CD8-positive, alpha-beta memory T cell (primary cell): ENCODE measurements at places on chromosomes 6 and 20.

DNA sequence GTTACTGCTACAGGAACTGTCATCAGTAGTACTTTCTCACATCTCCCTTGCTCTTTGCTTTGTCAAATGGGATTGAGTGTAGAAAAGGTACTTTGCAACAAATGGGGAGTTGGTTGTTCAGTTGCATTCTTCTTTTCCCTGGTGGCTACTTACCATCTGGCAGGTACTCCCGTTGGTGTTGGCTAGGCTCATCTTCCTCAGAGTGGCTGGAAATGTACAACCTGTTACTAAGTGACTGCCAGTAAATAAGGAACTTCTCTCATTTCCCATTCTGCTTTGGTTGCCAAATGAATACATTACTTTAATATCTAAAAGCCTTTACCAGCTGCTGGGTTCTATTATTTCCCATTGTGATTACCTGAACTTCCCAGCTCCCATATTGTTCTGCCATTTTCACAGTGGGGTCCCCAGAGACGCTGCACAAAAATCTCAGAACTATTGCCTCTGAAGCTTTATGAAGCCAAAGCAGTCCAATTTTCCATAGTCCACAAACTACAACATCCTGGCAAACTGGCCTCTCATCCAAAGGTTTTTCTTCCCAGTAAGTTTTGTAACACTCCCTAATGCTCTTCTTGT lies 229.7 kb upstream of the HTR1E start:
- DNase-seq: no peak

- no peak for DNase-seq
These were observed 483.9 kb downstream of the CD83 start for GRCh38 chr6:14601490-14601889.

GRCh38 chr20:11850901-11851300 lies 66.8 kb upstream of the BTBD3 start:
- no peak for DNase-seq

GRCh38 chr6:14546036-14546435 lies 428.5 kb downstream of the CD83 start:
- no peak for DNase-seq
